ENCODE measurements at places on chromosomes 6 and 20. TPM values are rescaled to one million over a fixed set of nuclear protein-coding genes. Genes with fewer than 3 reads are reported as not detected.

Gene ABHD12
- polyA plus RNA-seq, result 27.5 TPM

Gene DUSP15
- not detected for polyA plus RNA-seq

Gene GPLD1
- 0.41 TPM for polyA plus RNA-seq

Gene PM20D2
- polyA plus RNA-seq, result 2.1 TPM

Gene SUMO4
- polyA plus RNA-seq, result 0.68 TPM

Gene CD109
- 0.03 TPM for polyA plus RNA-seq

Gene RAET1G
- not detected for polyA plus RNA-seq

Gene KHDC1L
- not detected for polyA plus RNA-seq

Gene NTSR1
- polyA plus RNA-seq, result not detected

Gene TREM1
- polyA plus RNA-seq, result not detected

Gene MATN4
- polyA plus RNA-seq, result 0.10 TPM

Gene GRM4
- not detected for polyA plus RNA-seq

Gene NNAT
- polyA plus RNA-seq, result not detected

Gene CTSZ
- 3.2 TPM for polyA plus RNA-seq

Gene AVP
- polyA plus RNA-seq, result not detected

Gene PBOV1
- not detected for polyA plus RNA-seq

Gene SMLR1
- polyA plus RNA-seq, result not detected

Gene ECT2L
- not detected for polyA plus RNA-seq

Gene TENT5A
- polyA plus RNA-seq, result 4.1 TPM

Gene HLA-DQA2
- not detected for polyA plus RNA-seq

Gene APOBEC2
- polyA plus RNA-seq, result 0.80 TPM

Gene PACRG
- 0.87 TPM for polyA plus RNA-seq

Gene ADGRG6
- not detected for polyA plus RNA-seq

Gene NFYA
- polyA plus RNA-seq, result 17.0 TPM

Gene XKR7
- not detected for polyA plus RNA-seq

Gene VGLL2
- not detected for polyA plus RNA-seq

Gene TSPO2
- not detected for polyA plus RNA-seq

Gene SH3BGRL2
- polyA plus RNA-seq, result 0.28 TPM

Gene CGAS
- polyA plus RNA-seq, result 18.3 TPM

Gene LY6G6D
- not detected for polyA plus RNA-seq

Gene C6orf118
- polyA plus RNA-seq, result not detected

Gene PPP1R16B
- polyA plus RNA-seq, result 25.1 TPM

Gene ADNP
- 7.0 TPM for polyA plus RNA-seq

Gene RGS17
- polyA plus RNA-seq, result not detected

Data from CD4-positive, CD25-positive, alpha-beta regulatory T cell (primary cell).